ENCODE measurements at places on chromosomes 3 and 15.

DNA sequence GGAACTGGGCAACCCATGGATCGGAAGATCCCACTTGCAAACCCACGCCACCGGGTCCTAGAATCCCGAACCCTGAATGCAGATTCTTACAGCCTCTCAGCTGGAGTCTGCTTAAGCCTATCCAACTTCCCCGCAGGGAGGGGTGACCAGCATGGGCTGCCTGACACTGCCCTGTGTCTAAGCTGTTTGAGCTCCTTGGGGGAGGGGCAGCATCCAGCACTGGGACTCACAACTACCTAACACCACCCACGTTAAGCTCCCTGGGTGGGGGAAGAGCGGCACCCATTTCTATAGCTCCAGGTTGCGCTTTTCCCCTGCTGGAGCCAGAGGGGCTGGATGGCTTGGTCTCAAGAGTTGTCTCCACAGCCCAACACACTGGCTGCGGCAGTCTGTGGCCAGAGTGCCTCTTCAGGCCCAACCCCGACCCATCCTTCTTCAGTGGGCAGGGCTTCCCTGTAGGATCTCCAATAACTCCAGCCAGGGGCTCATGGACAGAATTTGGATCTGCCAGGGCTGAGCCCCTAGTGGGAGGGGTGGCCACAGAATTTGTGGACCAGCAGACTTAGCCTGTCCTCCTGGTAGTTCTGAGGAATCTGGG lies 649.2 kb downstream of the TUSC7 start:
- no peak for DNase-seq

- DNase-seq, result no peak
Observed at GRCh38 chr3:14780927-14781507, 37.7 kb upstream of the FGD5 start.

- no peak for DNase-seq
Observed at GRCh38 chr3:129563332-129563731, 20.4 kb downstream of the H1-8 start.

GRCh38 chr3:86723433-86723832 lies 267.5 kb downstream of the VGLL3 start:
- no peak for DNase-seq

DNA sequence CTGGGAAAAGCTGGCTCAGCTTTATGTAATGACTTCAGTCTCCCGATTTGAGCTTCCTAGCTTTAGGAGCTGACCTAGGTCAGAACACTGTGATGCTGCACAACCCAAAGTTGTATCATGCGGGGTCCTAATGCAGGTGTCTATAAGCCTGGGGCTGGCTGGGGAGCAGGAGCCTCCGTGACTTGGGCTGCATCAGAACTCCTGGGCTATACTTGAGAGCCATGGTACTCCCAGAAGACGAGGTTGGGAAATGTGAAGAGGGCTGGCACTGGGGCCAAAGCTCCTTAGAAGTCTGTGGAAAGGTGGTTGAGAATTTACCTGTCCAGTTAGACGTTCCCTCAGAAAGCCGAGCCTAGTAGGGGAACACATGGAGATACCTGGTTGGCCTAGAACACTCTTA lies 57.0 kb downstream of the BSN start:
- DNase-seq, result no peak

Data from naive thymus-derived CD8-positive, alpha-beta T cell (primary cell).